Activated CD4-positive, alpha-beta T cell treated with anti-CD3 and anti-CD28 coated beads, Interleukin-2, Interleukin-6, amounts not matched to agents 100 ng/mL and 50 ng/mL, durations not matched to agents 16 hours and 8 hours (primary cell): ENCODE measurements at places on chromosomes 13 and 19.

DNA sequence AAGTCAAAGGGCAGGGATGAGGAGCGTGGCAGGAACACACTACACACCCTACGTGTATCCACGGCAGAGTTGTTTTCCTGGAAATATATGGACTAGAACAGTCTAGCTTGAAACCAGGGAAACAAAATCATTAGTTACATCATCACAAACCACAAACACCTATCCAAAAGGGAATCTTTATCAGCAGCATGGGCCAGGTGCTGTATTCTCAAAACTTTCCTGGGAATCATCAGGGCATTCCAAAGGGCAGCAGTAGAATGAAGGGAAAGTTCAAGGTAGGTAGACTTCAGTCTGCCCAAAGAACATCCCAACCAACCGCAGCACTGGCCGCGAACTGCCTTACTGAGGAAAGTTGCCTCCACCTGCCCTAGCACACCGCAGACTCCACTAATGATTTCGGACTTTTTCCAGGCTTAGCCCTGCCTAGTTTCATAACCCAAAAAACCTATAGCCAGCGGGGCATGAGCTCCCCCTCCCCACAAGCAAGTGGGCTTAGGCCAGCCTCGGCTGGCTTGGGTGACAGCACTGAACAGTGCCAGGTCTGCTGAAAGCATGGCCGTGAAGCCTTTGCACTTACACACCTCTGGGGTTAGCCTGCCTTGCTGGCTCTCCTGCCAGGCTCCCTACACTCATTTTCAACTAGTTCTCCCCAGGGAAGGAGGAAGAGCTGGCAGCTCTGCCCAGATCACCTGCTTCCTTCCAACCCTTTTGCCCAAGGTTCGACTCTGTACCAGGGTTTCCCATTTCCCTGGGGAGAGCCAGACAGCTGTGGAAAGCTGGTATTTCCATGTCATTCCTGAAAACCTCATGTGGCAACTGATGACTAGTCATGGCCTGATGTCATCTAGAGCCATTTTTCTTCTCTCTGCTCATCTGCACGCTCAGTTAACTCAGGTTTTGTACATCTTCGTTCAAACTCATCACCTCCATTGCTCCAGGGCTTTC lies 77.3 kb upstream of the UBAC2 start:
- no peak for DNase-seq

DNA sequence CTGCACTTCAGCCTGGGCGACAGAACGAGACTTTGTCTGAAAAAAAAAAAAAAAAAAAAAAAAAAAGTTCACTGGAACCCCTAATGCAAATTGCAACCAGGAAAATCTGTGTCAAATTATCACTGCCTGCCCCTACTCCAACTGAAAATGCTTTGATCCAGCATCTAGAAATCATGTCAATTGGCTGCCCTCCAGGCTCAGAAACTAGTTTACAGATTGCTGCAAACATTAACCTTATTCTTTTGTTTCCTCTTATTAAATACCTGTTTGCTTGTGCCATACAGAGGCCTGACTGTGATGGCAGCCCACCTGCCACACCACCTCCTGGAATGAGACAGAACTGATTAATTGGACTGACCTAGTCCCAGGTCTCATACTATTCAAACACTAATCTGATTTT lies 18.6 kb upstream of the AKT2 start:
- DNase-seq = no peak

- no peak for DNase-seq
These were observed 12.7 kb upstream of the TNFSF14 start for GRCh38 chr19:6682607-6683128.

DNA sequence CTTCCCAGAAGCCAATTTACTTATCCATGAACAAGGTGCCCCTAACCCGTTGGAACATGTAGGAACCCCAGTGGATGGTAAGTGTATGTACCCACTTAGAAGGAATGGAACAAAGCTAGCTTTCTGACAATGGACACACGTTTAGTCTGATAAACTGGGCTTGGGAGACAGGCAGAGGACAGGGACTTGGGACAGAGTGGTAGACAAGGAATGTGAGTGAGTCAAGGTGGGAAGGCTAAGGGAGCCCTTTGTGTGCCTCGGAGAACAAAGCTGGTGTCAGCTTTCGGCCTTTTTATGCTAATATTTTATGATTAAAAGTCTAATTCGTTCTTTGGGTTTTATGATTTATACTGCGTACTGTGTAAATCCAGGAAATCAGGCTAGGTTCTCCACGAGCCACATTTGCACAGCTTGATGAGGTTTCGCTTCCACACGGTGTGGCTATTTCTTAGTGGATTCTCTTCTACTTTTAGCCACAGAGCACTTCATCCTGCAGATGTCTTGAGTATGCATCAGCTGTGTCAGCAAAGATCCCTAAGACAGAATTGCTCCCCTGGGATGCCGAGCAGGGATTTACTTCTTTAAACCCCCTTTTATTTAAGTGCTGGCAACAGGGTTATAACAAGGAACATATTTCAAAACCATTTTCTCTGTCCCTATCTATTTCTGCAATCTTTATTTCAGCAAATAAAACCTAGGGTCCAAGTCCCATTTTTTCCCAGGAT lies 258.5 kb downstream of the DLEU7 start:
- DNase-seq = no peak

DNA sequence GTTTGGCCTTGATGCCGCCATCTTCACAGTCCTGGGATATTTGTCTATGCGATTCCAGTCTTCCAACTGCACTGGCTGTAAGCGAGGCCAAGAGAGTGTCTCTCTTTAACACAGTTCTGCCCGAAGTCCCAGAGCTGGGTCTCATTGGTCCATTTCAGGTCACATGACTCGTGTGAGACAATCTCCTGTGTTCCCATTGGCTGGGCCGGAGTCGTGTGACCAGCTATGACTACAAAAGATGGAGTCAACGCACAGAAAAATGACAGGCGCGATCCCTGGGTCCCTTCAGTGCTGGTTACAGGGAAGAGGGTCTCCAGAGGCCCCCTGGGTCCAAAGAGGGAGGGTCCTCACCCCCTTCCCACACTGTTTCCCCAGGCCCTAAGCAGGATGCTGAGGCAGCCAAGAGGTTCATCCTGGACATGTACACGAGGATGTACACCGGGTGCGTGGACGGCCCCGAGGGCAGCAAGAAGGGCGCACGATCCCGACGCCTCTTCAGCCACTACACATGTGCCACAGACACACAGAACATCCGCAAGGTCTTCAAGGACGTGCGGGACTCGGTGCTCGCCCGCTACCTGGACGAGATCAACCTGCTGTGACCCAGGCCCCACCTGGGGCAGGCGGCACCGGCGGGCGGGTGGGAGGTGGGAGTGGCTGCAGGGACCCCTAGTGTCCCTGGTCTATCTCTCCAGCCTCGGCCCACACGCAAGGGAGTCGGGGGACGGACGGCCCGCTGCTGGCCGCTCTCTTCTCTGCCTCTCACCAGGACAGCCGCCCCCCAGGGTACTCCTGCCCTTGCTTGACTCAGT lies 15.9 kb upstream of the S1PR4 start:
- DNase-seq = peak; percentile 51

DNA sequence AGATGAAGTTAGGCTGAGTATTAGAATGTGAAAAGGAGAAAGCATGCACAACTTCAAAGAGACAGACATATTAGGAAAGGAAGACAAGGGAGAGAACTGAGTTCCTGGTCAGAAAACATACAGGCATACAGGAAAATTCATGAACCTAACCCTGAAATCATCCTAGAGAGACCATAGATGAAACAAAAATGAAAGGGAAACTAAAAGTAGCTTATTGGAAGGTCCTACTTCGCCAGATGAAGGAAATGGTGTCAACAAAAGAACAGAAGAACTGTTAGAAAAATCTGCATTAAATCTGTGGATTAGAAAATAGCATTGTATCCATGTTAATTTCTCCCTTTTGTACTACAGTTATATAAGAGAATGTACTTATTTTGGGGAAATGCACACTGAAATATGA lies 169.0 kb upstream of the UFM1 start:
- DNase-seq = no peak

- DNase-seq = peak; percentile 15
These were observed 327.4 kb upstream of the ZNF507 start for GRCh38 chr19:32018014-32018413.

DNA sequence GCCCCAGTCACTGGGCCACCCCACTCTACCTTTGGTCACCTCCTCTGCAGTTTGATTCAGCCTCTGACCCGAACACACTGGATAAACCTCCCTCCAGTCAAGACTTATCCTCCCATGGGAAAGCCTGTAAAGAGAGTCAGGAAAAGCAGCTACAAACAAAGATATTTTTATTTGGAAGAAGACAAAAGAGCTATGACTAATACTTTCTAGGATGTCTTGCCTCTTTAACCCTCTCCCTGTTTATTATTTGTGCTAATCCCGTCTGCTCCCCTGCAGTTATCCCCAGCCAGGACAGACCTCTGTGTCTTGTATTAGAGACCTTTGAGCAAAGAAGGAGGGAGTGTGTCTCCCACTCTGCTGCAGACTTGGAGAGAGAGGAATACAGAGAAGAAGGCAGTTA lies 178.3 kb downstream of the EFNB2 start:
- no peak for DNase-seq

- DNase-seq = no peak
These were observed 669.6 kb downstream of the PCDH17 start for GRCh38 chr13:58300974-58301681.

GRCh38 chr13:90055121-90055520 lies 1292.4 kb upstream of the MIR17HG start:
- DNase-seq = no peak

GRCh38 chr13:73092829-73093228 lies 34.0 kb downstream of the KLF5 start:
- DNase-seq = no peak

DNA sequence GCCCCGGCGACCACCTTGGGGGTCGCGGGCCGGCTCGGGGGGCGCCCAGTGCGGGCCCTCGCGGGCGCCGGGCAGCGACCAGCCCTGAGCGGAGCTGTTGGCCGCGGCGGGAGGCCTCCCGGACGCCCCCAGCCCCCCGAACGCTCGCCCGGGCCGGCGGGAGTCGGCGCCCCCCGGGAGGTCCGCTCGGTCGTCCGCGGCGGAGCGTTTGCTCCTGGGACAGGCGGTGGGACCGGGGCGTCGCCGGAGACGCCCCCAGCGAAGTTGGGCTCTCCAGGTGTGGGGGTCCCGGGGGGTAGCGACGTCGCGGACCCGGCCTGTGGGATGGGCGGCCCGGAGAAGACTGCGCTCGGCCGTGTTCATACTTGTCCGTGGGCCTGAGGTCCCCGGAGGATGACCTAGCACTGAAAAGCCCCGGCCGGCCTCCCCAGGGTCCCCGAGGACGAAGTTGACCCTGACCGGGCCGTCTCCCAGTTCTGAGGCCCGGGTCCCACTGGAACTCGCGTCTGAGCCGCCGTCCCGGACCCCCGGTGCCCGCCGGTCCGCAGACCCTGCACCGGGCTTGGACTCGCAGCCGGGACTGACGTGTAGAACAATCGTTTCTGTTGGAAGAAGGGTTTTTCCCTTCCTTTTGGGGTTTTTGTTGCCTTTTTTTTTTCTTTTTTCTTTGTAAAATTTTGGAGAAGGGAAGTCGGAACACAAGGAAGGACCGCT lies 729 bp downstream of the STK11 start:
- DNase-seq = no peak

DNA sequence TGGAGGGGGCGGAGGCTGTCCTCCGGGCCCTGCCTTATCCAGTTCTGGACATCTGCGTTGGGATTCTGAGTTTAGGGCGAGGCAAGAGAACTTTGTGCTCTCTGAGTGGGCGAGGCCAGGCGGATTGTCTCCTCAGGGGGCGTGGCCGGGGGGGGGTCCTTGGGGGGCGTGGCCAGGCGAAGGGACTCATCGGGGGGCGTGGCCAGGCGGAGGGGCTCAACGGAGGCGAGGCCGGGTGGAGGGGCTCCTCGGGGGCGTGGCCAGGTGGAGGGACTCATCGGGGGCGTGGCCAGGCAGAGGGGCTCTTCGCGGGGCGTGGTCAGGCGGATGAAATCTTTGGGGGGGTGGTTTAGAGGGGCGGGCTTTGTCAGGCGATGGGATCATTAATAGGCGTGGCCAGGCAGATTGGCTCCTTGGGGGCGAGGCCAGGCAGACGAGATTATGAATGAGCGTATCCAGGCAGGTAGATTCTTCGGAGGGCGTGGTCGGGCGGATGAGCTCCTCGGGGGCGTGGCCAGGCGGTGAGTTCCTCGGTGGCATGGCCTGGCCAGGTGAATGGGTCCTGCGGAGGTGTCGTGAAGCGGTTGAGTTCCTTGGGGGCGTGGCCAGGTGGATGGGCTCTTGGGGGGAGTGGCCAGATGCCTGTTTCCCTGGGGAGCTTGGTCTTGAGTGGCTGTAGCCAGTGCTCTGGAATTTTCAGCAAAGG lies 10.3 kb upstream of the CACNG7 start:
- DNase-seq = no peak

DNA sequence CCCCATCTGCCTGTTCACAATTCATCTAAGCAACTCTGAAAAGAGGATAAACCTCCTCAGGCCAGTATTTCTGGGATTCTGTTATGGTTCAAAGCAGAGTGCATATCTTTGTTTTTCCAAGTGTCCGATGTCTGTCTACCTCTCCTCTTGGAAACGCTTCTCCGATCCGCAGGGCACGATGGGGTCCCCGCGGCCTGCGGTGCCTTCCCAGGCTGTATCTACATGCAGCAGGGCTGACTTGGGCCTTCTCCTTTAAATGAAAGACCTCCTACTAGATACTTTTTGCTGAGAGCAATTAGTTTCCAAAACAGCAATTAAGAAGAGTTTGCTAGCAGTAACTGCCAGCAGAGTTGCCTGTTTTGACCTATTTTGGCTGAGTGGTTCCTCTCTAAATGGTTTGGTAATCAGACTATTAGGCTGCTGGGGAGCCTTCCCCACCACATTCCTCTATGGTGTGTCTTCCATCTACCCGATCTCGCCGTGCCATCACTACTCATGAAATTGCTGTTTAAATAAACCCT lies 23.5 kb downstream of the COL4A2 start:
- DNase-seq = no peak

GRCh38 chr13:77456271-77456670 lies 79.2 kb upstream of the SCEL start:
- no peak for DNase-seq

DNA sequence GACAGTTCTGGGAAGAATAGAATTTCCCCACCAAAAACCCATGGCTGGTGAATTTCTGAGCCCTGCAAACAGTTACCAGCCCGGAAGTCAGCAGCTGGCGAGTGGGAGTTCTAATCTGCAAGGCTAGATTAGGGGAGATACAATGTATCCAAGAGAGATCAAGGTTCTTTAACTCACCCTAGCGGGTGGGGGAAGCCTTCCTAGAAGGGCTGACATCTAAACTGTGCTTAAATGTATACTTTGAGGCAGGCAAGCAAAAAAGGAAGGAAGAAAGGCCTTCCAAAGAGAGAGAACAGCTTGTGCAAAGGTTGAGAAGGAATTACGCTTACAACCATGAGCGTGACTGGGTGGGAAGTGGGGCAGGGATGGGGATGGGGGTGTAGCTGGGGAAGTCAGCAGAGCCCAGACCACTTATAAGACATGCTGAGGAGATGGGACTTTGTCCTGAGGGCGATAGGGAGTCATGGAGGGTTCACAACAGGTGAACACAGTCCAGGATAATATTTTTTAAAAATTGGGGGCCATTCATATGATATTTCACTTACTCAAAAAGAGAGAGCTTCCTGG lies 20.8 kb upstream of the ZNRF4 start:
- no peak for DNase-seq
